ENCODE measurements at places on chromosomes 2 and 18.

DNA sequence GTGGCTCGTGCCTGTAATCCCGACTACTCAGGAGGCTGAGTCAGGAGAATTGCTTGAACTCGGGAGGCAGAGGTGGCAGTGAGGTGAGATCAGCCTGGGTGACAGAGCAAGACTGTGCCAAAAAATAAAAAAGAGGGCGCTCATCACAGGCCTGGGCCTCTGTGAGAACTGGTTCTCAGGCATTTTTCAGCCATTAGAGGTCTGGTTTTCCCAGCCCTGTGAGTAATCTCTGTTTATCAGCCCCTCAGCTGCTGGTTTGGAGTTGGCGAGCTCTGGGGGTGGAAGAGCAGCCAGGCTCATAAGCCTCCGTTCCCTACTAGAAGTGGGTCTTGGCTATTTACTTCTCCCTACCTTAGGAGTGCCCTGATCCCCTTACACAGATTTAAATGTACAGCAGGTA lies 53.1 kb downstream of the CHRNA1 start:
- no peak for DNase-seq

GRCh38 chr2:86598966-86599365 lies 24.7 kb downstream of the RNF103 start:
- no peak for DNase-seq

- DNase-seq: no peak
Observed at GRCh38 chr18:27175914-27176313, 9.2 kb downstream of the CHST9 start.

- DNase-seq: no peak
Observed at GRCh38 chr18:60976976-60977375, 356.3 kb upstream of the CDH20 start.
